ENCODE measurements at places on chromosomes 3 and 15.

- no peak for DNase-seq
Observed at GRCh38 chr3:132997404-132998185, 40.6 kb upstream of the TMEM108 start.

DNA sequence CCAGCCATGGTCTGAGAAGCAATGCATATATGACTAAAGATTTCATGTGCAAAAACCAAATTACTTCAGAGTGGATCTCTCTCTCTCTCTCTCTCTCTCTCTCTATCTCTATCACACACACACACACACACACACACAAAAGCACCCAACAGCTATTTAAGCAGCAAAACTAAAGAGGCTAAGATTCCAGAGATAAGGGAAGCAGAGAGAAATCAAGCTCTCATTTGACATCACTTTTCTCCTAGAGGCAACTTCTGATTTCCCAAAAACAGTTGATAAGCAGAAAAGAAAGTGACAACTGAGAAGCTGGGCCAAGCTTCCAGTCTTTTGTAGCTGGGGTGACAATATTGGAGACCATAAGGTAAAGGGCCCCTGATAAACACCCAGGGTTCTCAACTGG is 526.0 kb upstream of the NR2F2 start:
- DNase-seq = no peak

DNA sequence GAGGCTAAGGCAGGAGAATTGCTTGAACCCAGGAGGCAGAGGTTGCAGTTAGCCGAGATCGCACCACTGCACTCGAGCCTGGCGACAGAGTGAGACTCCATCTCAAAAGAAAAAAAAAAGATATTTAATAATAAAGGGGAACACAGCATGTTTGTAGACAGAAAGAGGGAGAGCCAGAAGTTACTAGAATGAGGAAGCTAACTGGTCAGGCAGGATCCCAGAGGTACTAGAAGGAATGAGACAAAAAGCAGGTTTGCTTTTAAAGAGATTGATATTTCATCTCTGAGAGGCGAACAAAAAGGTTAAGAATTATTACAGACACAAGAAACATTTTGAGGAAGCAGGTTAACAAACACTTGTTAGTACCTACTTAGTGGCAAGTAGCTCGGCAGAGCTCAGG is 9.2 kb downstream of the CD200R1 start:
- DNase-seq = no peak

- DNase-seq = peak; percentile 47
Observed at GRCh38 chr3:13879946-13880810, at the start of gene WNT7A. Gene WNT7A (minus strand): TSS chr3:13880071. CDS start chr3:13879816, 255 bp downstream.

DNA sequence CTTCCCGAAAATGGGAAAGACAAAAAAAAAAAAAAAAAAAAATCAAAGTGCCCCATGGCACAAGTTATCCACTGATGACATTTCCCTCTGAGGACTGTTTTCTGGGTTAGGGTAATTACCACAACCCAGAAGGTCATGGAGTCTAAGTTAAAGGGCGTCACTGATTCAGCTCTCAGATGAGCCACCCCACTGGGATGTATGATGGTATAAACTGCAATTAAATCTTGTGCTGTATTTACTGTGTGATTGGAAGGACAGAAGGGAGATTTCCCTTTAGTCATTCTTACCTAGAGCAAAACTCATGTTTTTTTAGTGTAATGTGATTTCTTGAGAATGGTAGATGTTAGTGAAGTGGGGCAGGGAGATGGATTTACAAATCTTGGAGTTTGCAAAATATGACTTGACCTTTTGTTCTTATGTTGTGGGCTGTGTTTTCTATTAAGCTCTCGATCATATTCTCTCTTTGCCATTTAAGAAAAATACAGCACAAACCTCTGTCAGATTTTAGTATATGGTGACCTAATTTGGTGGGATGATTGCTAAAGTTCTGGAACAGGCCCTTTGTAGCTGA is 244.2 kb downstream of the PTPRG start:
- no peak for DNase-seq

DNA sequence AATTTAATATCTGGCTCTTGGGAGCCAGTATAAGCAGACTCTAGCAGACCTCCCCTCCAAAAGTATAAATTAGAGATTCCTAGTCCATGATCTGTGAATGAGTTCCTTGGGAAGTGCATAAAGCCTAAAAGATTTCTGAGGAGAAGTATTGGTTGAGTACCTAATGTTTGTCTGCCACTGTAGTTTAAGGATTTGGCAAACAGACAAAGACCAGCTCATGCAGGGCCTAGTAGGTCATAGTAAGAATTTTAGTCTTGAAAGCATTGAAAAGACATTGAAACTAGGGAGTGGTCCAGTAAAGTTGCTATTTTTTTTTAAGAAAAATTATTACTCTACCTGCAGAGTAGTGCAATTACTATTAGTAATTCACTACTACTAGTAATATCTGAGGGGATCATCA is 67.5 kb downstream of the SPRED1 start:
- DNase-seq = no peak

All from activated T-cell treated with anti-CD3 and anti-CD28 coated beads for 24 hours (primary cell).